ENCODE measurements at places on chromosomes 7 and 10.

DNA sequence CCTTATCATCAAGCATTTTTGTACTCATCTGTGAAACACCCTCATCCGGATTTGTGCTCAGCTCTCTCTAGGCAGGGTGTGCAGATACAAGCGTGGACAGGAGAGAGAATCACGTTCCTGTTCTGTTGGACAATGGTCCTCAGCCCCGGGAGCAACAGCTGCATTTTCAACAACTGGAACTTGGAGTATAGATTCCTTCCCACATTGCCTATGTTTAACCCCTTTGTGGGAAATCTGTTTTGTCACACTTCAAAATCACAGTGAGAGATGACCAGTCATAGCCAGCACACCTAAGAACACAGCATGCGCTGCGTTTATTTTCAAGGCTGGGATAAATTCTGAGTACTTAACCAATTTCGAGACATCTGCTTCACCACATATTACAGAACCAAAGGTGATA, 32.5 kb downstream of the MAP3K8 start:
- DNase-seq = no peak

DNA sequence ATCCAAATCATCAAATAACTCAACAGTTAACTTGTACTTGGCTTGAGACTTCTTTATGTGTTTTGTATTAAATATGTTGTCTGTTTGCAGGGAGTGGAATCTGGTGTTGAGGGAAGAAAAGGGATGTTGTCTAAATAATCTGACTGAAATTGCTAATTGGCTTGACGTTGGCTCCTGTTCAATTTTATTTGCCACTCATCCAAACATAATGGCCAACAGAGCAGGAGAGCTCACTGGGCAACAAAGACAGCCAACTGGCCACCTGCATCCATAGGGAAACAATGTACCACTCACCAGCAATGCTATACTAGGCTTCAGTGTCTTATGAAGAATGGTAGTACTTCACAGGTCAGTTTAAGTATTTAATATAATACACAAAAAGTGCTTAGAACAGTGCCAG, 80.5 kb downstream of the FAM13C start:
- DNase-seq = no peak

- no peak for DNase-seq
These were observed 51.7 kb downstream of the BZW2 start for GRCh38 chr7:16697507-16698199.

DNA sequence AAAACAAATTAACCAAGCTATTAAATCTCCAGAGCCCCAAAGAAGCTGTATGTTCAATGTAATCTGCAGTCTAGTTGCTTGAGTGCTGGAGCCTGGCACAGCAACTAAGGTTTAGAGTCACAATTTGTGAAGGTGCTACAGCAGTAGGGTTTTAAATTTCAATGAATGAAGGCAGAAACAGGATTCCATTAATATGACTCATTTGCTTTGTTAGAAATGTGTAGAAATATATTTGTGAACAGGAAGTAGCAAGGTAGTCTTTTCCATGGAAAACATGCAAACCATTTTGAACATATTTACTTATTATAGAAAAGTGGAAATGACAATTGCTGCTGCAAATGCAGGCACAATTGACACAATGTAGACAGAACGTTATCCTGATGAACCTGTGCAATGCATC, 149.0 kb upstream of the STEAP4 start:
- DNase-seq = no peak

- DNase-seq = no peak
These were observed 105.5 kb downstream of the TRIM24 start for GRCh38 chr7:138565451-138566114.

DNA sequence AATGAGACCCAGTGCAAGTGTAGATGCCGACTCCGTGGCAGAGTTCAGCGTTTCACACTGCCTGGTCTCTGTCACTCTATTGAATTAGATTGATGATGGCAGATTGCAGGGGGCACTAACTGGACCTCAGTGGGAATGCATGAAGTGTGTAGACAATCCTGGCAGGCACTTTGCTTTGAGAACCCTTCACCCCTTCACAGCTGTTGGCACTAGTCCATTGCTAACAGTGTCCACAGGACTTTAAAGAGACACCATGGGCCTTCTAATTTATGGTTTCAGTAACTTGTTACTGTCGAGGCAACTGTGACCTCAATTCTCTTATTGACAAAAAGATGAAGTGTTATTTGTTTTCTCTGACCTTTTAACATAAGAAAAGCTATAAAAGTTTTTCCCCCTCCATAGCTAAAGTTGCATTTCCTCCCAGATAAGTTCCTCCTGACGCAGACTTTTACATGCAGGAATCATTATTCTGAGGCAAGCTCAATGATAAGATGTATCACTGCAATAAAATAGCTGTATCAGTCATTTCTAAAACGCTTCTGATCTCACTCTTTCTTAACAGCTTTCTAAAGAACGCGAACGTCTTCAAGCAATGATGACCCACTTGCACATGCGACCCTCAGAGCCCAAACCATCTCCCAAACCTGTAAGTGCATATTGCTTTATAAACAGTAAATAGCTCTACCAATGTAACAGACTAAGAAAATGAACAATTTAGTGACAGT, 238.9 kb downstream of the FOXP2 start:
- DNase-seq = no peak

GRCh38 chr10:124044143-124044862, 49.1 kb downstream of the CHST15 start:
- no peak for DNase-seq

- no peak for DNase-seq
These were observed 167.0 kb downstream of the RPS24 start for GRCh38 chr10:78200686-78201085.

DNA sequence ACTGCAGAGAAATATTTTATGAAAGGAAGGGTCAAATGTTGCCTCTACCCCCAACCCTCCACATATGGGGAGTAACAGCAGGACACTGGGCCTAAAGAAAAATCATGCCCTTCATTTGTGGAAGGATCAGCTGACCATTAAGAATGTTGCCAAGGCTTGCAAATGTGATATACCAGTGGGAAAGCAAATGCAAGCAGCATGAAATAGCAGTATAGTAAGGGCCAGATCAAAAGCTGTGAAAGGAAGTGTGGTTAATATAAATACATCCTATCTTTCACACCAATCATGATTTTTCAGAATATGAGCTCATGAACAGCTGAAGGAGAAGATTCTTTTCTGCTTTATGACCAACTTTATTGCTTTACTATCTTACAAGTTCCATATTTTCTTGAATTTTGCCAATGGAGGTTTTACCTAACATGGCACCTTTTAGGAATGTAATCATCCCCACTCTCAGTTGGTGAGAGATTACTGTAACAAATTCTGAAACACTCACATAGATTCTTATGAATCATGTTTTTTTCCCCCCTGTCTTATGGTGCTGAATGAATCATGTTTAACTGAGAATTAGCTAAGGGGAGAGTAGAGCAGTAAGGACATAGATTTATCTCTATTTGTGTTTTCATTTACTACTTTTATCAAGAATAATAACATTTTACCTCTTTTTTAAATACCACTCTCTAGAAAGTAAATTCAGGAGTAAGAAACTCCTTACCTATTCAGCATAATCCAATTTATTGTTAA, 12.1 kb upstream of the ATAD1 start:
- no peak for DNase-seq

- no peak for DNase-seq
These were observed 192.3 kb upstream of the AOAH start for GRCh38 chr7:36916619-36917018.

DNA sequence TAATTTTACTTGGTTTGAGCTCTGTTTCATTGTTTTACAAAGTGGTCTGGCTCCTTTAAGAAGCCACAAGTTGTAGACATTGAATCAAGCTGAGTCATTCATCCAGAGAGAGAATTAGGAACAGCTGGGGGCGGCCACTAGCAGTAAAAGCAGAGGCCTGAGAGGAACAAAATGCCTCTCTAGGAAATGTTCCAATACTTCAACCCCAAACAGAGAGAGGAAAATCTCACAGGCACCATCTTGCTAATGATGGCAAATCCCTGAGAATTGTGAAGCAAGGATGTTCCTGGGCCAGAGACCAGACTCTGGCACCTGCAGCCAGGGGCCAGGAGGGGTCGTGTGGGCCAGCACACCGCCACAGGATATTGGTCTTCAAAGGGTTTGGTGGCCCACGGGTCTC, 26.5 kb upstream of the TRIL start:
- no peak for DNase-seq

- no peak for DNase-seq
These were observed 32.7 kb downstream of the KCNMA1 start for GRCh38 chr10:77604941-77605351.

DNA sequence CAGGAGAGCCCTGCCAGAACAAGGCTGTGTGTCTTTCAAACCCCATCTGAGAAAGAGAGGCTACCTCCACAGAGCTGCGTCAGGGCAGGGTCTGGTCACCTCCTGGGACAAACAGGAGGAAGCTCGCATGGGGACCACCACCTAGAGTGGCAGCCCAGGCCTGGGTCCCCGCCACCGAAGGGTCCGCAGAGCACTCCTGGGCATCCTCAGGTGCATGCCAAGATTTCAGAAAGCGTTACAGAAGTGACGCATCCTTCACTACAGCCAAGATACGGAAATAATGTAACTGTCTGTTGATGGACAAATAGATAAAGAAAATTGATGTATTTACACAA, 42.6 kb downstream of the GSDME start:
- DNase-seq = no peak

DNA sequence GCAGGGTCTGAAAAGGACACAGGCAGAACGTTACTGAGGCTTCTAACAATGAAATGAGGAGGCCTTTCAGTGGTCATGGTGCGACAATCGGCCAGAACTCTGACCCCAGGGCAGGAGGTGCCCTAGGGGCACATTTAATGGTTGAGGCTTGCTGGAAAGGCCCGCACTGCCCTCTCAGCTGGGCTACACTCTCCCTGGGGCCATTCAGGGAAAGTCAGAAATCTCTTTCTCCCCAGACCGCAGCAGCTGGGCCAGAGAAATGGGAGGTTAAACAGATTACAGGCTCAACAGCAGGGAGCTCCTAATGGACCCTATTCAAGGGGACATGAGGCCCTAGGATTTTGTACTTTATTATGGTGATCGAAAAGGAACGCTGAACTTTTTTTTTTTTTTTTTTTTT, 85.6 kb upstream of the FGFR2 start:
- DNase-seq = no peak

- no peak for DNase-seq
These were observed 57.5 kb upstream of the CHCHD3 start for GRCh38 chr7:133139350-133139749.

Data from thymus (tissue), 14 donors.